ENCODE measurements at places on chromosomes 7 and 10. TPM values are rescaled to one million over a fixed set of nuclear protein-coding genes. Genes with fewer than 3 reads are reported as not detected.

- peak; percentile 58 for DNase-seq
Observed at GRCh38 chr10:49164559-49165188, 23.5 kb downstream of the TMEM273 start.

- DNase-seq: no peak
Observed at GRCh38 chr7:32458025-32458424, 32.2 kb downstream of the LSM5 start.

DNA sequence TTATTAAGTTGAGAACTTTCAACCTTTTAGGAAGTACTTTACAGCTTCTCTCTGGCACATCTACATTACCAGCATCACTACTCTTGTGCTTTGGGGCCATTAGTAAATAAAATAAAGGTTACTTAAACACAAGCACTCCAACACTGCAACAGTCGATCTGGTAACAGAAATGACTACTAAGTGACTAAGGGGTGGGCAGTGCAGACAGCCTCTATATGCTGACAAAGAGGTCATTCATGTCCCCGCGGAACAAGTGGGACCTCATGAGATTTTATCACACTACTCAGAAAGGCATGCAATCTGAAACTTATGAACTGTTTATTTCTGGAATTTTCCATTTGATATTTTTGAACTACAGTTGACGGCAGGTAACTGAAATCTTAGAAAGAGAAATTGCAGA, 111.3 kb upstream of the DNAJB12 start:
- DNase-seq: no peak

DNA sequence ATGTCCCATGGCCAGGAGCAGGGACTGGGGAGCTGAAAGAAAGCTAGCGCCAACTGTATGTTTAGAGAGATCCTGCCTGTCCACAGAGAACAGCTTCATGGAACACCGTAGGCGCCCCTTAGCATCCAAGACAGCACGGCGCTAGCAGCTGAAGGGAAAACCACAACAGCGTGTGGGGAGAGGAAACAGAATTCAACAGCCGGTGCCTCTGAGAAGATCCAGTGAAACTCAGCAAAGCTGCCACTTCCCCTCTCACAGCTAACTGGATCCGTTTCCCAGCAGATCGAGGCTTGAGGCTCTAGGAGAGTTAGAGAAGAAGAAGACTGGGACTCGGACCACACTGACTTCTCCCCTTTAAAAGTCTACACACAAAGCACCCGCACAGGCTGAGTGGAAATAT, 145.0 kb downstream of the MAD1L1 start:
- DNase-seq: no peak

DNA sequence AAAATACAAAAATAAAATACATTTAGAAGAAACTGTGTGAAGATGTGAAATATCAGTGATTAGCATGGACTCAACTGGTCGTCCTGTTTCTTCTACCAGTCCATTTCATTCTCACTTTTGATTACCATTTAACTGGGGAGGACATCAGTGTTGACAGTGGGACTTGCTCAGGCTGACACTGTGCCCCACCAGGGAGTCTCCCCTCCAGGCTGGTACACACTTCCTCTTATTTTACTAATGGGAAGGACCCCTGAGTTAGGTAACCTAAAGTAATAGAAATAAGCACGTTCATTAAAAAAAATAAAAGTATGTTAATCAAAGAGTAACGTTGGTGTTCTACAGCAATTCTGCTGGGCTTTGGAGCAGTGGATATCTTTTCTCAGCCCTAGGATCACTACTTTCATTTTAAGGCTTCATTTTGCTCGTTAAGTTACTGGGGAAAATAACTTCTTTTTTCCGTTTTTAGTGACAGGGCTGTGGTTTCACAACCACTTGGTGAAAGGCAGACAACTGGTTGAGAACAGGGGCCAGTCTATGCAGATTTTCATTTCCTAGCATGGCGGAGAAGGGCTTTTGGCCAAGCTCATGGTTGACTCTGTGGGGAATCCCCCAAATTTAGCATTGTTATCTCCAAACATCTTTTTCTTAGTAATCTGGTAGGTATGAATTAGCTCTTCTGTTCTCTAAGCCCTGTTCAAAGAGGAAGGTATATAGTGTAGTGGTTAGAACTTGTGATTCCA, 2.1 kb downstream of the SNX10 start:
- peak; percentile 37 for DNase-seq

- no peak for DNase-seq
Observed at GRCh38 chr10:88525371-88526069, 57.6 kb downstream of the RNLS start.

DNA sequence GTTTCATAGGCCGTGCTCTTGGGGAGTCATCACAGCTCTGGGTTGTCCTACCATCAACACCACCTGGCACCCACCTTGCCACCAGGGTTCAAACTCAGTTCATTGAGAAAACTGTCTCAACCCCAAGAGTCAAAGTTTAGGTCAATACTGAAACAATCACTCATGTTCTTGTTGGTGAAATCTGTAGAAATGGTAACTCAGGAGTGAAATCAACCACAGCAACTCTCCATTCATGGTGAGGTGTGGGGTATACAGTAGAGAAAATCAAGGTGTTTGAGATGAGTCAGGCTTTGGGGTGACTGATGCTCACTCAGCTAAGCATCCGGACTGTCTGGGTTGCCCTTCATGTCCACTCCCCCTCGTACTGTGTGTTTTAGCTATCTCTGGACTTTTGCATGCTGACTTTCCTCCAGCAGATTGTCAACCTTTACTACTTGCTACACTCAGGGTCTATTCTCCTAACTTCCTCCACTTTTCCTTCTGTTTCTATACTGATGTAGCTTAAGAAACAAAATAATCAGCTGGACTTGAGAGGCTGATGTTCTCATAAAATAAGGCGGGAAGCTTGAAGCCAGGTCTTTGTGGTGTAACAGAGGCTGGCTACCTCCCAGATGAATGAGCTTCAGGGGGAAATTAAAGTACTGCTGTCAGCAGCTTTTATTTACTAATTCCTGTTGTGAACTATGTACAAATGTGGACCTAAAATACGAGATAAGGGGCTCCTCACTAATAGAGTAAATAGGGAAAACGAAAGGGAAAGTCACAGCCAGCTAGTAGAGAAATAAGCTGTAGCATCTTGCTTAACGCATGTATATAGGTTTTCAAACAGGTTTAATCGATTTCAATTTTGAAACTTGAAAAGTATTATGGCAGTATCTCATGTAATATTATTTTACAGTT, 173.6 kb upstream of the AKR1E2 start:
- DNase-seq: no peak

DNA sequence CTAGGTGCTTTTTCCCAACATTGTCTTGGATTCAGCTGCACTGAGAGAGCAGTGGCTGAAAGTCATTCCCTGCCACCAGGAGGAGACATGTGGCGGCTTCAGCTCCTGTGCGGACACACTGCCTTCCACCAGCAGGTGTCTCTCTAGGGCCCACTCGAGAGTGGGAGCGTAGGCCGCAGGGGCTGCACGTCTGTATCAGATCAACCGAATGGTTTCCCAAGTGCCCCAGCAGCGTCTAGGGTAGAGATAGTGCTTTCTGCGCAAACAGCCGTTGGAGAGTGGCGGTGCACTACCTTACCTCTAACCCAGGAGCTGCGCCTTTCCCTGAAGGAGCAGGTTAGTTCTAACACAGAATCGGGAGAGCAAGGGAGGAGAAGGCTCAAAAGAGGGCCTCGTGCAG, 31.7 kb downstream of the PAPOLB start:
- DNase-seq: peak; percentile 60

- no peak for DNase-seq
Observed at GRCh38 chr10:86315549-86315942, 51.0 kb downstream of the GRID1 start.

DNA sequence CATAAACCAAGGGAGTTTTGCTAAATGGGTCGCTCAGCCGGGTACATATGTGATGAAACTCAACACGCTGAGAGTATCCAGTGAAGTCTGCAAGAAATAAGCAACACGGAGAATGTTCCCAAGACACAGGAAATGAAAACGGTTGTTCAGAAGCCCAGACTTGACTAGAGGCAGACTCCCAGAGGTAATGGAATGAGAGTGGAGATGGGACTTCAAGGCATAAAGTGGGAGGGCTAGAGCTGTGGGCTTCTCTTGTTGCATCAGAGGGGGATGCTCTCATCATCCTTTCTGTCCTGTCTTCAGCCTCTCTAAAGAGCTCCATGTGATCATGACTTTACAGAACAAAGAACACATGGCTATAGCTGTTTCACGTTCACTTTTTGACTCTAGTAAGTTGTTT, 88.3 kb downstream of the BAMBI start:
- DNase-seq: no peak

DNA sequence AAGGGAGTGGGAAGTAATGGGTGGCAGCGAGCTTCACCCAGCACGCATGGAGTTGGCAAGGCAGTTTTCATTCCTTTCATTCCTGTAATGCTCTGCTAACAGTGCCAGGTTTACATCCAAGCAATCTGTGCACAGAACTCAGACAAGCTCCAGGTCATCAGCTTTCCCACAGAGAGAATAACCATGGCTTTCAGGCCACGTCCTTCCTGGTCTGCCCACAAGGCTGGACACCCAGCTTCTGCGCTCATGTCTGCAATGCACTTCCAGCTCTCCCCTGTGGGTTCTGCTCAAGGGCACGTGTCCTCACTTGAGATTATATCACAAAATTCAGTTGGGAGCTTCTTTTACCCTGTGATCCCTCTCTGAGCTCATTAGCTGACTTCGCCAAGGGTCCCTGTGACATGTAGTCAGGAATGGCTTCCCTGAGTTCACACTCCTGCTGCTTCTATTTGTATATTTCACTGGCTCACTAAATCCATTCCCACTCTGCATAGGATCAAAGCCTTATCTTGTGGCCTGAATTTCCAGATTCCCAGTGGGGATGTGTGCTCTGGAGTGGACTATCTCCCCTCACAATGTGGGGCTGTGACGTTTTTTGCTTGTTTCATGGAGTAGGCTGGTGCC, 18.6 kb downstream of the AKR1C2 start:
- DNase-seq: no peak

GRCh38 chr7:94432817-94433216, 38.1 kb downstream of the COL1A2 start:
- DNase-seq: no peak

DNA sequence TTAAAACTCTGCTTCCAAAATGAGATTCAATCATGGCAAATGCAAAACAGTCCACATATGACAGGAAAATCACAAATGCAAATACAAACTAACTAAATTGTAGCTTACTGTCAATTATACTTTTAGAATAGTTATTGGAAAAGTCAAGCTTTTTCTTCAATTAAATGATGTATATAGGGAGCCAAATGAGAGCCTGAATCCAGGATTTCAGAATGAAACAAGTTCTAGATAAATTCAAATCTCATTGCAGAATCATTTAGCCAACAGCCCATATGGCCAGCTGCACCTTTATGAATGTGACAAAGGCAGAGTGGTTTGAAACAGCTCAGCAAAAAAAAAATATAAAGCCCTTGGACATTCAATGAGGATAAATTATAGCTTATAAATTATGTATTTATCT, 82.2 kb upstream of the SCIN start:
- no peak for DNase-seq

DNA sequence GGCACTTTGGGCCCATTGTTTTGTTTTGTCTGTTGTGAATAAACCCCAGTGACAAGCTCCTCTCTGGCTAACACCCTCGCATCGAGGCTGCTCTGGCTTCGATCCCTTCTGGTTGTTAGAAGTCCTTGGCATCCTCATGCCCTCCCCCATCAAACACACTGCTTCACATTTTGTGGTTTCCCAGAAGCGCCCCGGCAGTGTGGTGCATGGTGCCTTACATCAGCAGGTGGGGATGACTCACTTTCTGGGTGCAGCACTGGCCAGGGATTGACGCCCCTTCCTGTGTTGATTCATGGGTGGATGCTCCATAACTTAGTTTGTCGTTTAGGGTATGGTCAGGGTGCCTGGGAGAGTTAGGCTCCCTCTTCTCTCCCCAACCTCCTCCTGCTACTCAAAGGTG, 51.4 kb downstream of the PLPP4 start:
- DNase-seq: no peak

DNA sequence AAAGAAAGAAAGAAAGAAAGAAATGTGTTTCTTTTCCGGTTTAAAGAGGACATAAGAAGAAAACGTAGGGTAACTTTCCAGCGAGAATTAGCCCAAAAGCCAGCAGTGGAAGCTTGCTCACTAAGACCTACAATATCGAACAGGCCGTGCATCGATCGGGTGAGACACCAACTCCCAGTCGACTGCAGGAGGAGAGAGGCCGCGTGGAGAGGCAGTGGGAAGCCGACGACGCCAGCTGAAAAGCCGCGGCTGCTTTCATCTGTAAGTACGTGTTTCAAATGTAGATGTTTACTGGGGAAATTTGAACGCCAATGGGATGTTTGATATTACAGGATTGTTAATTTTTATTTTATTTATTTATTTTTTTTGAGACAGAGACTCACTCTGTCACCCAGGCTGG, 28.6 kb upstream of the GIMAP8 start:
- DNase-seq: no peak

DNA sequence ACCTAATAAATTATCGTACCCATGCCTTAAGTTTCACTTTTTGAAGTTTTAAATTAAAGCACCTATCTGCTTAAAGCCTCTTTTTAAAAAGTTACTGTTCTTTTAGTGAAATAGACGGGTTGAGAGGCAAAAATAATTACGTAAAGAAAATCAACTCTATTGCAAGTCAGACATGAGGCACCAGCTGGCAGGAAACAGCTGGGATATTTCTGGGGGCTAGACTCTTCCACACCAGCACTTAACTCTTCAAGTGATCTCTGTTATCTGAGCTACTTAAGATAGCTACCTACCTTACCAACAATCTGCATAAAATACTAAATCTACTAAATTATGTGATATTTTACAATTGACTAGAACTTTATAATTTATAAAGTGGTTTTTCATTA, 35.8 kb downstream of the GBF1 start:
- no peak for DNase-seq

- DNase-seq: no peak
Observed at GRCh38 chr7:112189691-112190090, 16.5 kb downstream of the DOCK4 start.

The MMD2 gene
- not detected for total RNA-seq

The PRSS1 gene
- not detected for total RNA-seq

The ZNF467 gene
- total RNA-seq: 0.83 TPM

The DENND2A gene
- not detected for total RNA-seq

The GPC2 gene
- 13.0 TPM for total RNA-seq

The ZMYND11 gene
- total RNA-seq: 49.9 TPM

The MGMT gene
- 24.0 TPM for total RNA-seq

The CLCN1 gene
- total RNA-seq: 0.08 TPM

The PNLIP gene
- total RNA-seq: not detected
